ENCODE measurements at places on chromosomes 4 and X.

DNA sequence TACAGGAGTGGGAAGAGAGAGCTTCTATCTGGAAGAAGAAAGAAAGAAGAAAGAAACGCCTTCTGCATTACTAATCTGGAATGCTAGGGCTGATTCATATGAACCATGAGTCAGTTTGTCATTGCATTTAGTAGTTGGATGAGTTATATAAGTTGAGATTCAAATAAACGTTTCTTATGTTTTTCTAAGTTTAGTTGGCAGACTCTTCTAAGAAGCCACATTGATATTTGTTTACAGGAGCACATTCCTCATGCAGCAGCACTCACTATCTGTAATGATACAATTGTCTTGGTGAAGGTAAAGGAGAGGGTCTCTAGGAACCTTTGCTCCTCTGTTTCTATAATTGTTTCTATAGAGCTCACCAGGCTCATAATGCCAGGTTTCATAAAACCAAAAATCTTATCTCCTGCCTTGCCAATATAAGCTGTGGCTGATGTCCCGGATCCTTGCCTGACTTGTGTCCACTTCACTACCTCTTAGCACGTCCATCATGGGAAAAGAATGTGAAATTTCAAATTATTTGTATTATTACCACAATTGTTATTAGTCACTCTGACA, 39.5 kb downstream of the HOPX start:
- DNase-seq = no peak

- no peak for DNase-seq
Measured at GRCh38 chr4:148057984-148058859, 326.3 kb downstream of the ARHGAP10 start.

- DNase-seq = no peak
Measured at GRCh38 chrX:22395372-22395771, 122.7 kb downstream of the CBLL2 start.

- DNase-seq = no peak
Measured at GRCh38 chrX:120462370-120462769, 6.7 kb downstream of the LAMP2 start.

GRCh38 chrX:39063037-39063436, 261.8 kb downstream of the MID1IP1 start:
- no peak for DNase-seq

GRCh38 chr4:155667222-155667567, 547 bp downstream of the GUCY1A1 start:
- peak; percentile 7 for DNase-seq

DNA sequence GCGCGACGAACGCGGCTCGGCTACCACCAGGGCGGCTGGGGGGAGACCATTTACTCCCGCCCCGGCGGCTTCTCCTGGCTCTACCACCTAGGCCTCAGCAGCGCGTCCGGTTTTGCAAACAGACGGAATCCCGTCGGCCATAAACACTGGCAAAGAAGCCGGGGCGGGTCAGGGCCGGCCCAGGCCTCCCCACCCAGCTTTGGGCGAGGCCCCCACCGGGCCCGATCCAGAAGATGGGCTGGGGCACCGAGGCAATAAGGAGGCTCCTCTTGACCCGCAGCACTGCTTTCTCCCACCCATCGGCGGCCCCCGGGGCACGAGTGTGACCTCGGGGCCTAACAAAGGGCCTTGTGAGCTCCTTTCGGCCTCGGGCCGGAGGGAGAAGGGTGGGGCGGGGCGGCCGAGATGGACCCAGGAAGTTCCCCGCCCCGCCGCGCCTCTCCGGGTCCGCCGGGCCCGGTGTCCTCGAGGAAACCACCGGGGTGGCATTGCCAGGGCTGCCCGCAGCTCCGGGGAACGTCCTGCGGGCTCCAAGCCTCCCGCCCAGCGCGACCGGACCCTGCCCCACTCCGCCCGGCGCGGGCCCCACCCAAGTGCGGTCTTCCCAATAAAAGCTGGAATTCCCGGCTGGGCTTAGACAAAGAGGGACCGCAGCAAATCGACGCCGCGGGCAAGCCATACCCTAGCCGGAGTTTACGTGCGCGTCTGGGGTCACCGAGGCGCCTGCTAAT, 5.9 kb downstream of the BCOR start:
- DNase-seq = no peak

- peak; percentile 48 for DNase-seq
Measured at GRCh38 chrX:1466971-1467561, 14.4 kb upstream of the ASMTL start.

DNA sequence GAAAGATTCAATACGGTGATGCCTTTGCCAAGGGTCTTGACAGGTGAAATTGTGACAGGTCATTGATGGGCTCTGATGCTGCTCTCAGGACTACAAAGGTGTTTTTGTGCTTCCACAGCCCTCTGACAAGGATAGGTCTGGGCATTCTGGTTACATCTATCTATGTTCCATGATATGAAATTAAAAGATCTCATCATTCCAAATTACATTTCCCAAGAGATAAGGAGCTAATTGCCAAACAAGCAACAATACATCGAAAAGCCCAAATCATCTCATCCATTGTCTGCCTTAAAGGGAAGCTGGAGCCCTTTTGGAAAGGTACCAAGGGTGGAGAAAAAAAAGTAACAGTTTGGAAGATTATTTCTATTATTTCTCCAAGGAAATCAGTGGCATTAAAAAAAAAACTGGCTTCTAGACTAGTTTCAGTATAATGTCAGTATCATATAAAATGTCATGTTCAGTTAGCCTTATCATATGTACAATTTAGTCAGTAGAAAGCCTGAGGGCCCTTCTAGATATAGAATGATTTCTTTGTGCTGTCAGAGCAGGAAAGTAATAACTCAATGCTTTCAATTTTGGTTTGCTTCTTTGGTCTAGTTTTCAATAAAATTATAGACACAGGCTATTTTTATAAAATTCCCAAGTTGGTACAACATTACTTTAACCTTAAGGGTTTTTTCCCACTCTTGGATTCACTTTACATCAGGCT, 224.5 kb upstream of the GPRIN3 start:
- no peak for DNase-seq

DNA sequence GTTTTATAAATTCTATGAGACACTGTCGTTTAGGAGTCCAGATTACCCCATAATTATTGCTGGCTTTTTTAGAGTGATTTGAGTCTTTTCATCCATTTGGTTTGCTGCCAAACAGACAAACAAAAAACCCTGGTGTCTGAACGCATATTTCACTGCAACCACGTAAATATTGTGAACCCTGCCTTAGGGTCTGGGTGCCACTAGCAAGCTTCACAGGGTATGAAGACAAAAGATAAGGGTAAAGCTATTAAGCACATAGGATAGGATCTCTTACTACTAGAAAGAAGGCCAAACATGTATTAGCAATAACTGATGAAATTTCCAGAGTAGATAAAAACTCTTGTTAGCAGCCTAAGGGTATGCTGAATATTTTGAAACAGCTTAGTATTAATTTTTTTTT, 143.3 kb downstream of the BANK1 start:
- DNase-seq = no peak

DNA sequence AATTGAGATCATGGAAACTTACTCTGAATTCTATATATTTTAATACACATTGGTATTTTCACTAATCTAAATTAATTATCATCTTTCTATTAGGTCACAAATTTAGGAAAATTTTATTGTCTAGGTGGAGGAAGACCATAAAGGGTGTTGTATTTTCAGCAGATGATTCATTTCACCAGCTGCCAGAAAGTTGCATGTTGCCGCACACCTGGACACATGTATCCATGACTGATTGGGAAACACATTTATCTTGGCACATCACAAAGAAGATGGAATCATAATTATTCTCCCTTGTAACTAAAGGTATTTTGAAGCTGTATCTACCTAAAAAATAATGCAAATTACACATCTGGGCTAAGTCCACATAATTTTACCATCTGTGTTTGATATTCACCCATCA, 33.1 kb downstream of the SLC7A11 start:
- no peak for DNase-seq

GRCh38 chr4:152321398-152321797, 214.5 kb downstream of the FBXW7 start:
- DNase-seq = no peak

GRCh38 chr4:11428899-11429698, 405 bp upstream of the HS3ST1 start:
- DNase-seq = peak; percentile 37

DNA sequence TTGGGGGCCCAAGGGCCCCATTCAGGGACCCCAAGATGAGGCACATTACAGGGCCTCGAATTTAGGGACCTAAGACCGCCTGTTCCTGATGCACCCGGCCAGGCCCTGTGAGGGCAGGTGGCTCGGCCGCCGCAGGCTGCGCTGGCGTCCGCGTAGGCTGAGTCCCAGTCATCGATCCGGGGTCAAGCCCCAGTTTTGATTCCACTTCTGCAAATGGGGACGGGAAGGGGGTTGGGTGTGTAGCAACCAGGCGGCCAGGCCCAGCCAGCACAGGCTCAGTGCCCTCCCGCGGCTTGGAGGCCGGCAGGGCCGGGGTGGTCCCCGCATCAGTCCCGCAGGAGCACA, 327 bp downstream of the PNPLA4 start:
- no peak for DNase-seq

GRCh38 chr4:33316578-33316977, 2596.4 kb downstream of the PCDH7 start:
- DNase-seq = no peak

DNA sequence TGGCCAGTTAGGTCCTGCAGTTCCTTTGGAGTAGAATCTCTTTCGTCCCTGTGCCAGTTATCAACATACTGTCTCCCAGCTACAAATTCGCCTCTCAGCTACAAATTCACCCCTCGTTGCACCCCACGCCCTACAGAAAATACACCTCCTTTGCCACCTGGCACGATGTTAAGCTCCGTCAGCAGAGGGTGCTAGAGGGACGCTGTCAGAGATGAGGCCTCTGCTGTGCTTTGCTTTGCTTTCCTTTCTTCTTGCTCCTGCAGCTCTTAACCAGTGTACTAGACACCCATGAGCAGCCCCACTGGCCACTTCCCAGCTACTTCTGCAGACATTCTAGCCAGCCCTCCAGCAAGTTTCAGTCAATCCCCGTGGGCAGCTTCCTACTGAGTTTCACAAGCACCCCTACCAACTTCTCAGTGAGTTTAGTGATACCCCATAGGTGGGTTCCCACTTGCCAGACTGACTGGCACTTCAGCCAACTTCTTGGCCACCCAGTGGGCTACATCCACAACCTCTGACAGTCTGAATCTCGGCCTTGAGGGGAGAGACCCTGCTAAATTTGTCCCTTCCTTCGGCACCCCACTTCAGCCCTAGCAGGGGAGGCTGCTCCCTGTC, 21.8 kb downstream of the HAUS3 start:
- DNase-seq = peak; percentile 85

- DNase-seq = no peak
Measured at GRCh38 chr4:68451246-68452211, 4.3 kb downstream of the TMPRSS11E start.

DNA sequence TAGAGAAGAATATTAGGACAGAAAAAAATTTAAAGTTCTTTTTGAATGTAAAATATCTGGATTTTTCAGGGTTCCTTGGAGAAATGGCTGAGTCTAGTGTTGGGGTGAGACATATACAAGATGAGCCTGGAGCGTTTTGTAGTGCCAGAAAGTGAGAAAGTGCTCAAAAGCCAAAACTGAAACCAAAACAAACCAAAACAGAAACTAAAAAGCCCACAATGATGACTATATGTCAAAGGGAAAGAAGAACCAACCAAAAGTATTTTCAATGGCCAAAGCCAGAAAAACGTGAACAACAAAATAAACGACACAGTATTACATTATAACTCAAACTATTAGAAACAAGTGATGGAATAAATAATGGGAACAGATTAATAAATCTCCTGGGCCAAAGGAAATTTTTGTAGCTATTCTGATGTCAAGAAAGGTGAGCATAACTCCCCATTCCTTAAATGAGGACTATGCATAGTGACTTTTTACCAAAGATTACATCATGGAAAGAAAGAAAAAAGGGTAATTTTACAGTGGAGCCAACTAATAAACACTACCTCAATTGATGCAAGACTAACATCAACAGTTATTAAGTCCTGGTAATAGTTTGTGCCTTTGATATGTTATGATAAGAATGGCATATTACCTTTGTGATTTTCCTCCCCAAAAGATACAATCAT, 1137.6 kb downstream of the C4orf33 start:
- no peak for DNase-seq

GRCh38 chr4:20272411-20272872, 20.7 kb downstream of the SLIT2 start:
- DNase-seq = no peak

GRCh38 chr4:74244049-74244448, 64.2 kb upstream of the EPGN start:
- DNase-seq = no peak

- DNase-seq = no peak
Measured at GRCh38 chr4:188781655-188782054, 642.4 kb downstream of the TRIML1 start.

GRCh38 chr4:176849076-176849475, 56.4 kb upstream of the VEGFC start:
- no peak for DNase-seq

GRCh38 chr4:116515959-116516358, 569.4 kb downstream of the TRAM1L1 start:
- no peak for DNase-seq

DNA sequence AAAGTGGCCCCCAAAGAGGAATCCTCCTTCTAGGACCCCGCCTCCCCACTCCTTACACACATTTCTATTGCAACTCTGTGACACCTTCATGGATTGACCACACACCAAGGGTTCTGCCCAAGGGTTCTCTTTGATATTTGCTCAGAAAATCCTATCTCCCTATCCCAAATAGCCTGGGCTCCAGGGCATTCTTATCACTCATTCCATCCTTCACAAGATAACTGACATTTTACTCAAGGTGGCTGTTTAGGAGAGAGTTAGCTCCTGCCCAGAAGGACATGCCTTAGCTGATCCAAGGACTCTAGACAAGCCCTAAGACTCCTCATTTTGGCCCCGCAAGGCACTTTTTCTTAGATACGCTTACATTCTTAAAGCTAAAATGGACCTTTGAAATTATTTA, 47.4 kb downstream of the ATXN3L start:
- DNase-seq = no peak

DNA sequence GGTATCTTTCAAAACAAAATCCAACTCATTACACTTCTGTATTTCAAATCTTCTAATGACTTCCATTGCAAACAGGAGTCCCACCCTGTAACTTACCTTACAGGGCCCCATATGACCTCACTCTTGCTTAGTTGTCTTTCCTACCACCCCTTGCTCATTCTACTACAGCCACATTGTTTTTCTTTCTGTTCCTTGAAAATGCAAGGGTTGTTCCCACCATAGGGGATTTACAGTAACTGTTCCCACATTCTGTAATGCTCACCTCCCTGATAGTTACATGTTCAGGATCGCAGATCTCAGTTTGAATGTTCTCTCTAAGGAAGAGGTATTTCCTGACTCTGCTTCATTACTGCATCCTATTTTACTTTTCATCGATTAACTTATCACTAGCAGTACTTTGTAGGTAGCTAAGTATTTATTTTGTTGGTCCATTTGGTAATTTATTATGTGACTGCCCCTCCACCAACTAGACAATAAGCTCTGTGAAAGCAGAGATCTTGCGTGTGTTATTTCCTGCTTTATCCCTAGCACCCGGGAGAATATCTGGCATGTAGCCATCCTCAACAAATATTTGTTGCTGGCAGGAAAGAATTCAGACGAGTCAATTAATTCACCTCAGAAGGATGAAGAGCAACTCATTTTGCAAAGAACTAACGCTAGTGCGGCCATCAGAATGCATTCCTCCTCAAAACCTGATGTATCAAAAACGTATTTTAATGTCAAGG, 21.4 kb downstream of the MAOB start:
- no peak for DNase-seq

- DNase-seq = no peak
Measured at GRCh38 chr4:161260819-161261218, 903.0 kb downstream of the FSTL5 start.
